ENCODE measurements at places on chromosomes 6 and 20.

DNA sequence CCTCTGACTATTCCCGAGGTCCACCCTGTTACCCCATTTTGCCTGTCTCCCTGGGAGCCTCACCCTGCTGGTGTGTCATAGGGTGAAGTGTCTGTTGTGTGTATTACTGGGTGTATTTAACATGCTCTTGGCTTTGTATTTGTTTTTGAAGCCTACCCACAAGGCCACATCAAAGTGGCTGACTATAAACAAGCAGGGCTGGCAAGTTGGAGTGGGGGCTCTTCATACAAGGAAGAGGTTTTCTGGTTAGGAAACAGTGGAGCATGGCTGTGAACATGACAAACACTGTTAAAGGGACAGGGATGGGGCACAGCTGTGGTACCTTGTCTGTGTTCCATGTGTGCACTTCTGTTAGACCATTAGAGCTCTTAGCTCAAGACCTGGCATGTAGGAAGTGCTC is 26.3 kb downstream of the HECA start:
- peak; percentile 58 for DNase-seq

GRCh38 chr6:52557389-52558265 is 19.2 kb downstream of the TRAM2 start:
- DNase-seq: no peak

GRCh38 chr6:68726337-68726736 is 91.3 kb downstream of the ADGRB3 start:
- DNase-seq: no peak

DNA sequence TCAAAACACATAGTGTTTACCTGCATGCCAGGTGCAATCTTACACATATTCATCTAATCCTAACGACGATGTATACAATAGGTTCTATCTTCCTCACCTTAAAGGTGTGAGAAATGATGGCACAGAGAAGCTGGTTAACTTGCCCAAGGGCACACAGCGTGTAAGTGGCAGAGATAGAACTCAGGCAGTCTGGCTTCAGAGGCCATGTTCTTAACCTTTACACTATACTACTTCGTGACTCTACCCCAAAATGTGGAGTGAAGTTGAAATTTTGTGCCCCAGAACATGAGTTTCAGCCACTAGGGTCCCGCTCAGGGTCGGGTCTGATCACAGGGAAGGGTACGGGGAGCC is 584 bp downstream of the VPS52 start:
- DNase-seq: peak; percentile 20

GRCh38 chr6:145891565-145891964 is 72.6 kb downstream of the SHPRH start:
- peak; percentile 30 for DNase-seq

- DNase-seq: no peak
These were observed 314.1 kb downstream of the CD83 start for GRCh38 chr6:14431385-14432330.

- DNase-seq: peak; percentile 58
These were observed 67.6 kb downstream of the NUDT3 start for GRCh38 chr6:34324738-34325444.

GRCh38 chr20:47725248-47725973 is 59.9 kb downstream of the SULF2 start:
- DNase-seq: peak; percentile 79

GRCh38 chr20:10171864-10172751 is 46.5 kb upstream of the SNAP25 start:
- DNase-seq: peak; percentile 5

DNA sequence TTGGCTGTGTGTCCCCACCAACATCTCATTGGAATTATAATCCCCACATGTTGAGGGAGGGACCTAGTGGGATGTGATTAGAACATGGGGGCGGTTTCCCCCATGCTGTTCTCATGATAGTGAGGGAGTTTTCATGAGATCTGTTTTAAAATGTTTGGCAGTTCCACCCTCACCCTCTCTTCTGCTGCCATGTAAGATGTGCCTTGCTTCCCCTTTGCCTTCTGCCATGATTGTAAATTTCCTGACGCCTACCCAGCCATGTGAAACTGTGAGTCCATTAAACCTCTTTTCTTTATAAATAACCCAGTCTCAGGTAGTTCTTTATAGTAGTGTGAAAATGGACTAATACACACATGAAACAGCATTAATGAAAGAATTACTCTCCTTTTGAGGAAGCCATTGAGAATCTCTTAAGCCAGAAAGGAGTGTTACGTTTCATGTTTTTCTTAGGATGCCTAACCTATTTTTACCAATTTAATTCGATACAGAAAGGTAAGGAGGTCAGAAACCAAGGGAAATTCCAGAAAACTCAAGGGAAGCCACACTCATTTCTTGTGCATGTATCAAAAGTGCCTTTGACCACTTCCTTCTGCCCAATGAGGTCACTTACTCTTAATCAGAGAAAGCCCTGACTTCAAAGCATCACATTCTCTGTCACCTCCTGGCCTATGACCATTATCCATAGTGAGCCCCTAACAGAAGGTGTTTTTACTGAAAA is 24.7 kb upstream of the HINT3 start:
- DNase-seq: no peak

GRCh38 chr6:124073021-124073420 is 269.4 kb downstream of the NKAIN2 start:
- no peak for DNase-seq

DNA sequence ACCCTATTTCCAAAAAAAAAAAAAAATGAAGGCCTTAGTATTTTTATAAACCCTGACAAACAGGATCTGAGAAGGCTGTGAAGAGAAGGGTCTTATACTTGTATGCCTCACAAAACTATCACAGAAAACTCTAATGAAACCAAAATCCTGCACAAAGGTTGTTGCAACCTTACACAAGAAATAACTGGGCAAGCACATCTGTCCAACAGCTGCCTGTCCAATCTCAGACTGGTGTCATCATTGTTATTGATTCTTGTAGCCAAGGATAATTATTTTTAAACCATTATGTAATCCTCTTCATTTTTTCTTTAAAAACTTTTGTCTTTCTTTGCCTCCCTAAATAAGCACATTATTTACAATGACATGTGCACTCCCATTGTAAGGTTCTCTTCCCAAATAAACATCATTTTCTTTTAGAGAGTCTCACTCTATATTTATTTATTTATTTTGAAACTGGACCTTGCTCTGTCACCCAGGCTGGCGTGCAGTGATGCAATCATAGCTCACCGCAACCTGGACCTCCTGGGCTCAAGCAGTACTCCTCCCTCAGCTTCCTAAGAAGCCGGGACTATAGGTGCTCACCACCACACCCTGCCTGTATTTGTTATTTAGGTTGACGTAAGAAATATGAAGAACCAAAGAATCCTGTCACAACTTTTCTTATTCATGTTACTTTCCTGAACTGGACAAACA is 697.1 kb downstream of the DOK5 start:
- DNase-seq: peak; percentile 5

- no peak for DNase-seq
These were observed 12.9 kb downstream of the TSPYL1 start for GRCh38 chr6:116266803-116267202.

- no peak for DNase-seq
These were observed 84.1 kb upstream of the EPB41L1 start for GRCh38 chr20:36070451-36070850.

DNA sequence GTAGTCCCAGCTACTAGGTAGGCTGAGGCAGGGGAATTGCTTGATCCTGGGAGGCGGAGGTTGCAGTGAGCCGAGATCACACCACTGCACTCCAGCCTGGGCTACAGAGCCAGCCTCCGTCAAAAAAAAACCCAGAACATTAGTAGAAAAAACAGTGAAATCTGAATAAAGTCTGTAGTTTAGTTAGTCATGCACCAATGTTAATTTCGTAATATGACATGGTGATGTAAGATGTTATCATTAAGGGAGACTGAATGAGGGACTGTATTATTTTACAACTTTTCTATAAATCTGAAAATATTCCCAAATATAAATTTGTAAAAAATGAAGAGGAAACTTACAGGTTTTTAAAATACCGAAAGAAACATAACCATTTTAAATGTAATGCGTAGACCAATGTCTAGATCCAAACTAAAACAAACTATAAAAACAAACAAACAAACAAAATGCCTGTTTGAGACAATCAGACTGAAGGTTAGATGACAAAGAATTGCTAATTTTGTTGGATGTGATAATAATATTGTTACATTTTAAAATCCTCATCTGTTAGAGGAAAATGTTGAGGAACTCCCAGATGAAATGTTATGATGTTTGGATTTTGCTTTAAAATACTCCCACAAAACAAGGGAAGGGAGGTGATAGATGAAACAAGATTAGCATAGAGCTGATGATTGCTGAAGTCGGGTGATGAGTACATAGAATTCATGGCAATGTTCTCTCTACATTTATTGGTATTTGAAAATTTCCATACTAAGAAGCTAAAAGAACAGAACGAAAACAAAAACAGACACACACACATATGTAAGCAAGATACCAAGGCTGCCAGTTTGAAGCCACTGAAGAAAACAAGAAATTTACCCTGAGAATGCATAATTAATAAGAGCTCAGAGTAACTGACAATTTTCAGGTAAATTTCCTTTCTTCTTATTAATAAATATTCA is 1.8 kb downstream of the GSTA4 start:
- peak; percentile 56 for DNase-seq

DNA sequence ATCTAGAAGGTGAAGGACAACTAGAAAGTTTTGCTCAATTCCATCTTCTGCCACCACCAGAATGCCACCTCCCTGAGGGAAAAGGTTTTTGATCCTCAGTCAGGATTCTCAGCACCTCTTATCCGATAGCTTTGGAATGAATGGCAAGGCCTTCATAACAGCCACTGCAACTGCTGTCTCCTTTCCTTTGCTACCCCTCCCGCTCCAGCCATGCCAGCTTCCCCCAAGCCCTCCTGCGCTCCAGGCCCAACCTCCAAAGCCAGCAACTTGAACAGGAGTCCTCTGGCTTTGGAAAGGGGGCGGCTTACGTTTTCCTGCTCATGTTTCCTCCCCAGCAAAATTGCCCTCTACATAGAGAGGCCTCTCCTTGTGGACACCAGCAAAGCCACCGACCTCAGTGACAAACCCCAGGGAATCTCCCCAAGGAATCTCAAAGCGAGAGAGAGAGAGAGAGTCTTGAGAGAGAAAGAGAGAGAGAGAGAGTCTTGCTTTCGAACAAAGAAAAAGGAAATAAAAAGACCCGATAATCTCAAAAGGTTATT is 420 bp upstream of the BTN2A1 start:
- no peak for DNase-seq

GRCh38 chr6:32255199-32256153 is 31.6 kb upstream of the NOTCH4 start:
- peak; percentile 91 for DNase-seq
